Large intestine (tissue), 12 donors: ENCODE measurements at places on chromosomes 11 and 22.

DNA sequence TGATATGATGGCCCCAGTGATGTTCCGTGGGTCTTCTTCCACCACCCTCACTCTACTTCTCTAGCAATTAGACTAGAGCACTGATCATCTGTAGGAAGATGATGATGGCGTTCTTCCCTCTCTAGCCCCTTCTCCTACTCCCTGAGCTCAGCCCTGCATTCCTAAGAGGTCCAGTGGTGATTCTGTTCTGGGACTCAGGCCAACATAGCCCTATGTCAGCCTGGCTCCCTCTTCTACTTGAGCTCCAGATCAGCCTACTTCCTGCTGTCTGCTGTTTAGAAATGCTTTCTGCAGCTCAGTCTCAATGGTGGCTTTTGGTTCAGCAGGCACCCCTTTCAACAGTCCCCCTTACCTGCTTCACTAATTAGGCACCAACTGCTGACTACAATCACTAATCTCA lies 86.1 kb upstream of the ZBED5 start:
- no peaks in the 10 kb centered on the region for H3K36me3 ChIP-seq
- no peak overlapping the region for H3K4me3 ChIP-seq
- no peak overlapping the region for H3K27ac ChIP-seq
- no peak for DNase-seq

DNA sequence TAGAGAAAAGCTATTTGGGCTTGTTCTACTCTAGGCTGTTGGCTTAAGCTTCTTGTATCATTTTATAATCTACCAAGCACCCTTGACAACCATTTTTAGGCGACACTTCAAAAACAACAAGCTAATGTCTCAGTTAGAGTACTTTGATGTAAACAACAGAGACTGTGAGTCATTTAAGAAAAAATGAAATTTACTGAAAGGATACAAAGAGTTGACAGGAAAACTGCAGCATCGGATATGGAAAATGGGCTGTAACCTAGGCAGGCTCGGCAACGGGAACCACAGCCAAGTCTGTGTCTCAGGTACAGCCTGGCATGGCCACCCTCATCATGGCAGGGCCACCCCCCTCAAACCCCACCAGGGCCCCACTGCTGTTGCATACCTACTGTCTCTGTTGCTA lies 4.4 kb upstream of the RNF169 start:
- no peaks in the 10 kb centered on the region for H3K36me3 ChIP-seq
- DNase-seq = no peak
- no peak overlapping the region for H3K4me3 ChIP-seq
- H3K27ac ChIP-seq = no peak overlapping the region
- H3K4me1 ChIP-seq = peaks cover 7% of the 10 kb centered on the region

GRCh38 chr11:61577383-61578118 lies 3.3 kb downstream of the SYT7 start:
- H3K27me3 ChIP-seq = peaks cover 35% of the 10 kb centered on the region

DNA sequence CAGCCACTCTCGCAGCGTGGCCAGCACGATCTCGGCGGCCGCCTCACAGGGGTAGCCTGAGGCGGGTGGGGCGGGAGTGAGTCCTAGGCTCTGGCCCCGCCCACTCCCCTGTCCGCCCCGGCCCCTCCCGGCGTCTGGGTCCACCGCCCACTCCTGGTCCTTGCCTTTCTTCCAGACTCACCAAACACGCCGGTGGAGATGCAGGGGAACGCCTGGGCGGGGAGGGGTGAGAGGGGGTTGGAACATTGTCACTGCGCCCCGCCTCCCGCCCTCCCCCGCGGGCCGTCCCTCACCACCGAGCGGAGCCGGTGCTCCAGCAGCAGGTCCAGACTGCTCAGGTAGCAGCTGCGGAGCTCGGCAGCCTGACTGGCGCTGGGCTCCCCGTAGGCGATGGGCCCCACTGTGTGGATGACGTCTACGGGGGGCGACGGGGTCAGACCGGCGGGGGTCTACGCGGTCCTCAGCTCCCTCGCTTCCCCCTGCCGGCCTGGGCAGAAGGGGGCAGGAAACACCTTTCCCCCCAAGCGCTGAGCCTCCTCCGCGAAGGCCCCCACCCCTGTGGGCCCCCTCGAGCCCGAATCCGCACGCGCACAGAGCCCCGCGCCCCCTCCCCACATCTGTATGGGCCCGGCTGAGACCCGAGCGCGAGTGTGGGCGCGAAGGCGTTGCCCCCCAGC lies 13.2 kb downstream of the OTUB1 start:
- DNase-seq = no peak
- no peak overlapping the region for H3K4me3 ChIP-seq
- H3K36me3 ChIP-seq = peaks cover 36% of the 10 kb centered on the region
- H3K27ac ChIP-seq = no peak overlapping the region

GRCh38 chr11:3229673-3230630 lies 2.3 kb downstream of the MRGPRE start:
- H3K36me3 ChIP-seq = no peaks in the 10 kb centered on the region
- H3K4me3 ChIP-seq = no peak overlapping the region
- no peak overlapping the region for H3K27ac ChIP-seq
- peaks cover 47% of the 10 kb centered on the region for H3K27me3 ChIP-seq

GRCh38 chr11:63769714-63770455 lies 1.3 kb upstream of the ZFTA start:
- peak overlapping the region; percentile 41 for H3K27ac ChIP-seq
- H3K27me3 ChIP-seq = no peaks in the 10 kb centered on the region
- peaks cover 9% of the 10 kb centered on the region for H3K36me3 ChIP-seq
- peaks cover 21% of the 10 kb centered on the region for H3K4me1 ChIP-seq
- peak overlapping the region; percentile 58 for H3K4me3 ChIP-seq
- DNase-seq = peak; percentile 72

DNA sequence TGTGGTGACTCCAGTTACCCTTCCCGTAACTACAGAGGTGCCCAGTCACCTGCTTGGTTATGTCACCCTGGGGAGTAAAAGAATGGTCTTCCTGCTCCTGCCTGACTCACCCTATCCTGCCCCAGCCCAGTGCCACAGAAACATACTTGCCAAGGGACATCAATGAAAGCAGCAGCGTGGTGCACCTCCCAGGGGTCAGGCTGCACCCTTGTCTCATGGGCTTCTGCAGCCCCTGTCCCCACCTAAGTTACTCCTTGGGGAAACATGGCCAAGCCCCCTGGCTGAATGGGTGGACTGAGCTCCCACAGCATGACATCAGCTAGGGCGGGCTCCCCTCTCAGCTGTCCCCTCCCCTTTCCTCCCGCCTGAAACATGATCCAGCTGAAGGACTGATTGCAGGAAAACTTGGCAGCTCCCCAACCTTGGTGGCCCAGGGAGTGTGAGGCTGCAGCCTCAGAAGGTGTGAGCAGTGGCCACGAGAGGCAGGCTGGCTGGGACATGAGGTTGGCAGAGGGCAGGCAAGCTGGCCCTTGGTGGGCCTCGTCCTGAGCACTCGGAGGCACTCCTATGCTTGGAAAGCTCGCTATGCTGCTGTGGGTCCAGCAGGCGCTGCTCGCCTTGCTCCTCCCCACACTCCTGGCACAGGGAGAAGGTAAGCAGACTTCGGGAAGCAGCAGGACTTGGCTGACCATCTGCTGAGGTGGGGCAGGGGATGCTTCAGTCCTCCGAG lies at the start of gene HTR3A:
HTR3A (plus strand) TSS at position 368 of the 730 bp plus-strand sequence; CDS start at position 586, 218 bp downstream.
- peaks cover 20% of the 10 kb centered on the region for H3K27me3 ChIP-seq
- DNase-seq = peak; percentile 71
- H3K27ac ChIP-seq = no peak within 1 kb of the TSS
- no peak within 1 kb of the TSS for H3K4me3 ChIP-seq
- H3K4me1 ChIP-seq = peaks cover 3% of the 10 kb centered on the region

DNA sequence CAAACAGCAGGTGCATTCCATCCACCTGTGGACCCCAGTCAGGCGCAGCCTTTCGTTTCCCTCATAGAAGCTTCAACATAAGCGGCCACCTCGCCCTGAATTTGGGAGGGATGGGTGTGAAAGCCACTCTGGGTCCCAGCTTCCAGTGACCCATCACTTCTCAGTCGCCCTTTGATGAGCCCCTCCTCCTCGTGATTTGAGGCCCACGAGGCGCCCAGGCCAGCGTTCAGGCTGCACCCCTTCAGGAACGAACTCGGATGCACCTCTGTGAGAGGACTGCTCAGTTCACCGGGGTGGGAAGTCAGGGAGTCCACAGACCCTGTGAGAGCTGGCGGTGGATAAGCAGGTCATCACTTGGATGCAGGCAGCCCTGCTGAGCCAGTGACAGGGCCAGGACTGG lies 1118.2 kb downstream of the BRD1 start:
- no peak for DNase-seq
- no peaks in the 10 kb centered on the region for H3K27me3 ChIP-seq
- no peak overlapping the region for H3K4me3 ChIP-seq
- no peaks in the 10 kb centered on the region for H3K4me1 ChIP-seq

DNA sequence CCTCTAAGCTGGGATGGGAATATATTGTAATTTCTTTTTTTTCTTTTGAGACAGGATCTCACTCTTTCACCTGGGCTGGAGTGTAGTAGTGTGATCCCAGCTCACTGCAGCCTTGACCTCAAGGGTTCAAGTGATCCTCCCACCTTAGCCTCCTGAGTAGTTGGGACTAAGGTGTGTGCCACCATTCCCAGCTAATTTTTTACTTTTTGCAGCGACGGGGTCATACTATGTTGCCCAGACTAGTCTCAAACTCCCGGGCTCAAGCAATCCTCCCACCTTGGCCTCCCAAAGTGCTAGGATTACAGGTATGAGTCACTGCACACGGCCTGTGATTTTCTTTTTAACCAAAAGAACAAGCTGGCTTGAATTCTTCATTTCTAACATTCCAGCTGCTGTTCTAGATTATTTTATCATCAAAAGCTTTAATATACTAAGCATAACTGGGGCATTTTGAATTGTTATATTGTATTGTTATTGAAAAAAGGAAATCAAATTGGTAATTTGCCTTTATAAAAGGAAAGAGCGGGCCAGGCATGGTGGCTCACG lies 26.8 kb upstream of the PPP2R1B start:
- no peak overlapping the region for H3K4me3 ChIP-seq
- no peak for DNase-seq
- no peaks in the 10 kb centered on the region for H3K4me1 ChIP-seq
- H3K36me3 ChIP-seq = peaks cover 13% of the 10 kb centered on the region
- H3K27ac ChIP-seq = no peak overlapping the region

- peaks cover 71% of the 10 kb centered on the region for H3K36me3 ChIP-seq
- H3K27ac ChIP-seq = peak overlapping the region; percentile 21
Measured at GRCh38 chr22:19965771-19966709, 24.4 kb upstream of the TXNRD2 start.

DNA sequence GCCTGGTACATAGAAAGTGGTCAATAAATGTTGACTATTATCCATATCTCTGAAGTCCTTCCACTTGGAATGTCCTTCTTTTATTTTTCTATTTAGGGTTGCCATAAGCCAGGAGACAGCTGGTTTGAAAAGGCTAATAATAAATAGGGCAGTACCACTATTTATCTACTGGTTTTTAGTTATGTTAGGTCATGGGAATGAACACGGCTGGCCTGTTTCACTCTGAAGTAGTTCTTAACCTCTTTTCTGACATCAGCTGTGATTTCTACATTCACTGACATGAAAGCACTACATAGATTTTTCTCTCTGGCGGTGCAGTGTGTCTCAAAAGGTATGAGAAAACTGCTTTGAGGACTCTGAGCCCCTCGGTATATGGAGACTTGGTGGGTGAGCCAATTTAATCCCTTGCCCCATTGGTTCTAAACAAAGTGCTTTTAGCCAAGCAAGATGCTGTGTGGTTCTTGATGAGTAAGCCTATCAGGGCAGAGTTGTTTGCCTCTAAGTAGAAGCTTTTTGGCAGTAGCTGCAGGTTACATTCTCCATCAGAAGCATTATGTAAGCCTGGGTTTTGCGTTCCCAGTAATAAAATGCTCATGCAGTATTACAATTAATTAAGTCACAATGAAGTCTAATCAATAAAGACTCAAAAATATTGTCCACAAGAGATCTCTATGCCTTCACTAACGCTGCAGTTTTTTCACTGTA lies 48.7 kb upstream of the APOA1 start:
- no peaks in the 10 kb centered on the region for H3K4me1 ChIP-seq
- no peak overlapping the region for H3K4me3 ChIP-seq
- no peak for DNase-seq
- H3K27me3 ChIP-seq = no peaks in the 10 kb centered on the region

- H3K27ac ChIP-seq = peak overlapping the region; percentile 50
- H3K4me1 ChIP-seq = peaks cover 36% of the 10 kb centered on the region
- H3K4me3 ChIP-seq = no peak overlapping the region
- H3K27me3 ChIP-seq = peaks cover 9% of the 10 kb centered on the region
Measured at GRCh38 chr11:702462-703461, 3.3 kb upstream of the EPS8L2 start.

- H3K4me1 ChIP-seq = no peaks in the 10 kb centered on the region
- no peaks in the 10 kb centered on the region for H3K36me3 ChIP-seq
- no peak overlapping the region for H3K27ac ChIP-seq
- no peak for DNase-seq
- no peak overlapping the region for H3K4me3 ChIP-seq
Measured at GRCh38 chr22:48948575-48949170, 879.0 kb downstream of the BRD1 start.

DNA sequence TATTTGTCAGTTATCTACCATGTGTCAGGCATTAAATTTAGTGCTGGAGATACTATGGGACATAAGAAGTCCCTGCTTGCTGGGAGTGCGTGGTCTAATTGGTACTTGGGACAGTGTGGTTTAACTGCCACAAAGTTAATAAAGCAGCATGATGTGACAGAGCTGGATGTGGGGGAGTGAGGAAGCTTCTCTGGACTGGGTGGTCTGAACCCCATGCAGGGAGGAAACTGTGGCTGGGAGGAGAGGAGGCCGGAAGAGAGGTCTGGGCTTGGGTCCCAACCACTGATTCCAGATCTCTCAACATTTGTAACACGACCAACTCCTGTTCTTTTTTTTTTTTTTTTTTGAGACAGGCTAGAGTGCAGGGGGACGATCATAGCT lies 37.1 kb downstream of the ST3GAL4 start:
- no peak for DNase-seq
- H3K4me3 ChIP-seq = no peak overlapping the region
- H3K4me1 ChIP-seq = no peaks in the 10 kb centered on the region
- H3K36me3 ChIP-seq = no peaks in the 10 kb centered on the region
- no peaks in the 10 kb centered on the region for H3K27me3 ChIP-seq

GRCh38 chr11:30049214-30049613 lies 32.4 kb upstream of the KCNA4 start:
- no peaks in the 10 kb centered on the region for H3K4me1 ChIP-seq
- no peaks in the 10 kb centered on the region for H3K36me3 ChIP-seq
- H3K27me3 ChIP-seq = no peaks in the 10 kb centered on the region
- no peak overlapping the region for H3K4me3 ChIP-seq
- H3K27ac ChIP-seq = no peak overlapping the region
